ENCODE measurements at places on chromosomes 3 and 15.

- DNase-seq, result no peak
Observed at GRCh38 chr3:178671377-178671776, 135.1 kb downstream of the KCNMB2 start.

DNA sequence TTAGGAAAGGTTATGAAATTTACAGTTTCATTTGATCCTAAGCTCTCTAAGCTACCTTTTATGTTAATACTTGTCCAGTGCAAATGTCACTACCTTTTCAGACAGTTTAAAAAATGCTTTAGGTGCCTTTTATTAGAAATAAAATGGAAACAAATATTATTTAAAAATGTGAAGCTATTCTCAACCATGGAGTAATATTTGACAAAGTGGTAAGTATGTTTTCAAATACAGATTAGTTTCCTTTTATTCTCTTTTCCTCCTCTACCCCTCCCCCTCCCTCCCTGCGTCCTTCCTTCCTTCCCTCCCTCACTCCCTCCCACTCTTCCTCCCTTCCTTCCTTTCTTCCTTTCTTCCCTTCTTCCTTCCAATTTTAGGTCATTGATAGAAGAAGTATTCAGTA is 6.3 kb downstream of the LRRC3B start:
- DNase-seq, result no peak

GRCh38 chr3:129424185-129424841 is 4.1 kb downstream of the EFCAB12 start:
- DNase-seq, result no peak

GRCh38 chr3:42188376-42188775 is 77.6 kb downstream of the CCK start:
- no peak for DNase-seq

GRCh38 chr3:157438194-157438730 is 1.6 kb downstream of the PTX3 start:
- no peak for DNase-seq

- DNase-seq, result no peak
Observed at GRCh38 chr15:44734839-44735481, 1.4 kb upstream of the TRIM69 start.

DNA sequence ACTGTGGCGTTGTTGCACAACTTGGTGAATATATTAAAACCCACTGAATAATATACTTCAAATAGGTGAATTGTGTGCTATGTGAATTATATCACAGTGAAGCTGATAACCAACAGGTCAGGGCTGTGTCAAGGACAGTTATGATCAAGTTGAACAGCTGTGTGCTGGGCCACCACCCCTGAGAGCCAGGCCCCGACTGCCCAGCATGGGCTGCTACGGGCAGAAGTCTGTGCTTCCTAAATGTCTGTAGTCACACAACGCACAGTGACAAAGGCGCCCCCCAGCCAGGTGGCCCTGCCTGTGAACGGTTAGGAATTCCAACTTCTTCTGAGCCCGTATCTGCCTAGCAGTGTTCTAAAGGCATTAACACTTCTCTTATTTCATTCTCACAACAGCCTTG is 32.8 kb downstream of the TKT start:
- no peak for DNase-seq

DNA sequence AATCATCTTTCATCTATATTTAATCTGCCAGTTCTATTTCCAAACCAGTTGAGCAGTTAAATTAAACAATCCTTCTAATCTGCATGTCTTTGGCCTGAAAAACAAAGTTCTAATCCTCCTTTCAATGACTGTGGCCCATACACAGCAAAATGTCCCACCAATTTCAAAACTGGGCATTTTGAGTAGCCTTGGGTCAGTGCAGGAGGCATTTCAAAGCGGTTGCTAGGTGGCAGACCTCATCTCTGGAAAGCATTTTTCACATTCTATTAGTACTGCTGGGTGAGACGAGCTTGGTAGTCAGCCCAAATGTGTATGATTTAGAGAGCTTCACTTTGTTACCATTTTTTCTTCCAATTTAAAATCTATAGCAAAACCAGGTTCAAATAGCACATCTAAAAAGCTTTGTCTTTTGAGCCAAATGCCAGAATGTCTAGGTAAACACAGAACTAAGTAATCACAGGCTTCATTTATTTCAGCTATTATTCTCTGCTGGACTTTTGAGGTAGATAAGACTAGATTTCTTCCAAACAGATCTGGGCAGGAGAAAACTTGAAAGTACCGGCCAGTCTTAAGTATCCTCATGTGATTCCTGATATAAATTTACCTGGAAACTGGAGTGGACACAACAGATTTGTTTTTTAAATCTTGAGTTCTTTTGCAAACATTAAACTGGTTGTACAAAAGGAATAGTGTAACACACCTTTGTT is 8.9 kb upstream of the ARHGEF26 start:
- no peak for DNase-seq

DNA sequence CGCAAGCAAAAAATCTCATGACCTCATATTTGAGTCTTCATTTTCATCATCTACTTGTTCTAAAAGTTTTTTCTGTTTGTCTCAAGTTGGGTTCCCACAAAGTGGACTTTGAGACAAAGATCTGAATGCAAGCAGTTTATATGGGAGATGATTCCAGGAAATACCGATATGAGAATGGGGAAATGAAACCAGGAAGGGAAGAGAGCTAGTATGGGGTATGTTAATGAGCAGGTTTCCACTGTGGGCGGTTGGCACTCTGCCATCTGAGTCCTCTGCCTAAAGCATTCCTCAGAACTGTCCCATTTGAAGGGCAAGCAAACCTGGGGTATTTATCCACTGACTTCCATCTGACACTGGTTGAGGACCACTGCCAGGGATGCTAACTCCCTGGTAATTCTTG is 8.8 kb downstream of the ADPRH start:
- no peak for DNase-seq

- DNase-seq, result no peak
Observed at GRCh38 chr15:100651253-100651652, 48.9 kb downstream of the ASB7 start.

- no peak for DNase-seq
Observed at GRCh38 chr15:71379893-71380292, 264.6 kb downstream of the THSD4 start.

GRCh38 chr15:77944002-77944867 is 133.3 kb downstream of the TBC1D2B start:
- DNase-seq, result peak; percentile 5

DNA sequence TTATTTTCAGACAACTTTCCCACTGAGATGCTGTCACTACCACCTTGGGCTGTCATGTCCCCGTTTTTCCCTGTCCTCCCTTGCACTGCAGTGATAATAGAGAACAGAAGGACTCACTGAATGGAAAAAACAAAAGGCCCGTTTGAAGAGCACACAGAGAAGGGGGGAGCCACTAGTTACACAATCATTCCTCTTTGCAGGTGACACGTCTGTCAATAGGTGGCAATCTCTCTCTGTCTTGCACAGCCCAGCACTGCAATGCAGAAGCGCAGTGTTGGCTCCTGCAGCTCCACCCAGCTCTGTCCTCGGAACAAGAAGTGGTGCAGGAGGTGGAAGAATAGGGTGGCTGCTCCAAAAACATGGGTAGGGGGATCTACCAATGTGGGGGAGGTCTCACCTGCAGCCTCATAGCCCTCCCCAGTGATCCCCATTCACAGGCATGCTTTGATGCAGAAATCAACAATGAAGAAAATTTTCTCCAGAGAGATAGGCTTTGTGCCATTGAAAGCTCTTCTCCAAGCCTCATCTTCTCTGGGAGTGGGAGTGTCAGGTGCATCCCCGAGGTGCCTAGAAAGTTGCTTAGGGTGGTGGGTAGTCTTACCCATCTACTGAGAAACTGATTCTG is 31.8 kb downstream of the FSTL1 start:
- DNase-seq, result no peak

GRCh38 chr15:36810656-36811449 is 231.4 kb downstream of the CDIN1 start:
- no peak for DNase-seq

- DNase-seq, result no peak
Observed at GRCh38 chr15:60831540-60831939, 352.6 kb upstream of the ICE2 start.

- DNase-seq, result no peak
Observed at GRCh38 chr15:84819291-84819768, 2.2 kb downstream of the ALPK3 start.

DNA sequence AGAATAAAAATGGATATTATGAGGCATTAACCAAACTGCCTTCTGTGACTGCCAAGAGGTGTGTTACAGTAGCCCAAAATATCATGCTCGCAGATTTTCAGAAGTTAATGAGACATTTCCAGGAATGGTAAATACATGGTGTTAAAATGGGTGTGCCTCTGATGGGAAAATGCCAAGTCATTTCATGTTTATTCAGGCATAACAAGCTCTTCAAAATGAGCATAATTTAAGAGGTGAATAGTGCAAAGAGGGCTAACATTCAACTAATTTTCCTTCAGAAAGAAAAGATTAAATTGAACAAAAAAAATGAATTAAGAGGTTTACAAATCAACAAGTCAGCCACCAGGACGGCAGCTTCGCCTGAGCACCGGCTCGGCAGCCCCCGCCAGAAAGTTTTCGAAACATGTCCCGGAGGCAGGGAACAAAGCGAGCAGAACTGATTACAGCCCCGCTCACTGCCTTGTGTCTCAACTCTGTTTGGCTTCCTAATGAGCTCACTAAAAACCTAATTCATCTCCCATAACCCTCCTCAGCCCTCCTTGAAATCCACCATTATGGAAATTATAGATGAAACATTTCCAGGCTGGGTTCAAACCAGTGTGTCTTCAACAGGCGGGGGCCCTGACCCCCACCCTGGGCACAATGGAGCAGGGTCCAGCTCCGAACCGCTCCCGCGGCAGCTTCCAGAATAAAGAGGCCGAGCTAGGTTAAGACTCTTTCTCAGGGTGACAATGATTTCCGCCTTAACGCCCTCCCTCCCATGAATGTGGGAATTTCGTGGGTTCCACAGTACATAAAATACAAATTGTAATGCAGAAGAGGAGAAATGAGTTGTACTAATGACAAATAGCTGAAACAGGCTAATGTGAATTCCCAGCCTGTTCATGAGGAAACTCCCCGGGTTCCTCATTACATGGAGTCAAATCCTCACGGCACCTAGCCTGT is 43.9 kb downstream of the MEIS2 start:
- no peak for DNase-seq

DNA sequence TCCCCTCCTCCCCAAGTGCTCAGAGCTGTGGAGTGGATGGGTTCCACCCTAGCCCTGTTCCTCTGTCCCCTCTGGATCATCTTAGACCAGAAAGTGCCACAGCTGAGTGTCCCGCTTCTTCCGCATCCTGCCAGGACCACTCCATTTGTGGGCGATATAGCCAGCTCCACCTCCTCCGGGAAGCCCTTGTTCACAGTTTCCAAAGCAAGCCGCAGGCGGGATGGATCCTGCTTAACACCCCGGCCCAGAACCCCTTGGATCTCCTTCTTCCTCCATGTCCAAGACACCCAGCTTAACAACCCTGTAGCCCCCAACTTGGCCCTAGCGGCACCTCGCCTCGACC is 490 bp upstream of the ALAS1 start:
- DNase-seq, result no peak

GRCh38 chr15:81292523-81293001 is 31.4 kb downstream of the STARD5 start:
- peak; percentile 36 for DNase-seq

DNA sequence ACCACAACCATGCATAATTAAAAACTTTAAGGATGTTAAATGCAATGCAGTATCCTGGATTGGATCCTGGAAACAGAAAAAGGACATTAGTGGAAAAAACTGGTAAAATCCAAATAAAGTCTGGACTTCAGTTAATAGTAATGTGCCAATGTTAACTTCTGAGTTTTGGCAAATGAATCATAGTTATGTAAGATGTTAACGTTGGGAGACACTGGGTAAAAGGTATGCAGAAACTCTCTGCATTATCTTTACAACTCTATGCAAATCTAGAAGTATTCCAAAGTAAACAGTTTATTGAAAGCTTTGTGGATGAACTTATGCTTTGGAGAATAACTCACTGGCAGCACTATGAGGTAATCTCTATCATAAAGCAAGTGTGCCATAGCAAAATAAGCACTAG is 357.4 kb downstream of the RORA start:
- no peak for DNase-seq

DNA sequence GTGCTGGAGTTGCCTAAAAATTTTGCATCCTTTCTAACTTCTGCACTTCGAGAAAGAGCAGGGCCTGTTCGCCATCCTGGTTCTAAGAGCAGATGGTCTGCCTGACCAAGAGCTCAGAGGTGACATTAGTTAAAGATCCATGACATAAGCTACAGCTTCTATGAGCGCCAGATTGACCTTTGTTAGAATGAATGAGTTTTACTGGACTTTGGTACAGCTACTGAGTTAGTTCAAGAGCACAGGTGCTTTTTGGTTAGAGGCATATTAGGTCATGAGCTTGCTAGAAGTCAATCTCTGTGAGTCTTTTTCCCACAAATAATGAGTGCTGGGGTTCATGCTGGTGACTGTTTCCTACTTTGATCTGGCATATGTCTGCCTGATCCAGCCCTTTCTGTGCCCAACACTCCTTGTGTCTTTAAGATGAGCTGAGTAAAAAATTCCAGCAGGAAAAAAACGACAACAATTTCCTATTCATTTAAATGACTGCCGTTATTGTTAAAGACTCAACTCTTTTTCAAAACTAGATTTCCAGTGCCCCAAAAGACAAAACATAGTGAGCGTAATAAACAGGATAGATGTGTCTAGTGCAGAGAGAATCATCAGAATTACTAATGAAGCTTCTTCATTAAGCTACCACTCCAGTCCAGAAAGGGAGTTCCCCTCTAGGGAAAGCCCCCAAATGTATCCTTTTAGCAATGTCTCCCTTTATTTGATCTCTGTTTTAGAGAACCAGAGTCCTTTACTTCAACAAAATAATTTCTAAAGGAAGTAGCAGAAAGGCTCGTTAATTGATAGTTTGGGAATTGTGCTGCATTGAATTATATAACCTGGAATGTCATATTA is 152.9 kb downstream of the SLCO3A1 start:
- no peak for DNase-seq

GRCh38 chr3:188914552-188914951 is 257.2 kb upstream of the TPRG1 start:
- no peak for DNase-seq

- no peak for DNase-seq
Observed at GRCh38 chr15:31487811-31488436, 161.3 kb downstream of the KLF13 start.

DNA sequence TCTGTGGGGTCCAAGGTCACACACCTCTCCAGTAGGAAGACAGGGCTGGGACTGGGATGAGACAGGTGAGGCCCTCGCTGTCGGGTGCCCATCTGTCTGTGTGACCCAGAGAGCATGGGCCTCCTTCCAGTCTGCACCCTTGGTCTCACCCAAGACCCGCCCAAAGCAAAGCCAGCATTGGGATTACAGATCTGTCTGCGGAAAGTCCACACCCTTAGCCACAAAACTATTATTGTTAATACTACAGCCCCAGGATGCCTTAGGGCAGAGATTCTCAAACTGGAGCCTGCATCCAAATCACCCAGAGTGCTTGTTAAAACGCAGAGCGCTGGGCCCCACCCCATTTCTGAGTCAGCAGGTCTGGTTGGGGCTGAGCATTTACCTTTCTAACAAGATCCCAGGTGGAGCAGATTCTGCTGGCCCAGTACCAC is 58.5 kb upstream of the ZNF148 start:
- no peak for DNase-seq

DNA sequence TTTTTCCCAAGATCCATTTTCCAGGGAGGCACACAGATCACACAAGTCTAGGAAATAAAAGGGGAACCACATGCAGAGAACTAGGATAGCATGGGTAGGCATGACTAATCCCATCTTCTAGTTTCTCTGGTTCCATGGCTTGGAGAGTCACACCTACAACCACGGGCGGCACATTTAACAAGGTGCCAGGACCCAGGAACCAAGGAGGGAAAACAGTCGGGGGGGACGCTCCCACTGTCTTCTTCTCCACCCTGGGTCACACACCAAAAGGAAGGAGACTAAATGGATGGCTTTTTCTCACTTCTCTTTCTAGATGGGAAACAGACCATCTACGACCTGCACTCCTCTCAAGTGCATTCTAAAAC is 4.6 kb upstream of the SMCO1 start:
- DNase-seq, result no peak
